ENCODE measurements at places on chromosomes 7 and 10.

GRCh38 chr10:4334871-4335270 is 491.1 kb upstream of the AKR1E2 start:
- DNase-seq = no peak

GRCh38 chr10:122341141-122341810 is 33.2 kb upstream of the PLEKHA1 start:
- DNase-seq = no peak

GRCh38 chr10:78288663-78289062 is 255.0 kb downstream of the RPS24 start:
- no peak for DNase-seq

- no peak for DNase-seq
Observed at GRCh38 chr7:46651561-46652088, 730.6 kb upstream of the IGFBP3 start.

GRCh38 chr10:77162697-77163096 is 474.9 kb downstream of the KCNMA1 start:
- no peak for DNase-seq

- no peak for DNase-seq
Observed at GRCh38 chr7:118082506-118082905, 101.5 kb upstream of the LSM8 start.

- no peak for DNase-seq
Observed at GRCh38 chr10:87000491-87000890, 19.6 kb upstream of the FAM25A start.

DNA sequence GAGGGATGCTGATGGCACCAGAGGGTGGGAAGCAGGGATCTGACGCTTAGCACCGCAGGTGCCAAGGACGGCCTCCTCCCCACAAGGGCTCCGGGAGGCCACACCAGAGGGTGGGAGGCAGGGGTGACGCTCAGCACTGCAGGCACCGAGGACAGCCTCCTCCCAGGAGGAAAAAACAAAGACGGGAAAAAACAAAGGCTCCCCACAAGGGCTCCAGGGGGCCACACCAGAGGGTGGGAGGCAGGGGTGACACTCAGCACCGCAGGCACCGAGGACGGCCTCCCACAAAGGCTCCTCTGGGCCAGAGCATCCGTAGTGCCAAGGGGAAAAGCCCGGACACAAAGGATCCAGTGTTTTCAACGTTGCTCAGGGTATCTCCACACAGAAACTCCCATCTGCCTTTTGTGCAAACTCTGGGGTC is 25.6 kb downstream of the DIP2C start:
- DNase-seq = no peak

GRCh38 chr10:133012573-133013359 is 70.4 kb upstream of the CFAP46 start:
- no peak for DNase-seq

DNA sequence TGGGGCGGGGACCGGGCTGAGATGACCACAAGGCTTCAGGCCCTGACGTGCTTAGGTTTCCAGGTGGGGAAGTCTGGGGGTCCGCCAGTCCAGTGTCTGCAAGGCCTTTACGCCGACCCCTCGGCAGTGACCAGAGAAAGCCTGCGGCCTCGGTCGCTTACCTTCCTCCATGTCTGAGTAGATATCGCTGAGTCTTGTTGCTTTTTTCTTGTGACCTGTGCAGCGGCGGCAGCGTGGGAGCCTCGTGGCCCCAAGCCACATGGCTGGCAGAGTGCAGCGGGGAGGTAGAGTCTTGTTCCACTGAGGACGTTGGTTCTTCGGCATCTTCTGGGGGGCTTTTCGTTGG is 329 bp downstream of the NOLC1 start:
- DNase-seq = peak; percentile 69

DNA sequence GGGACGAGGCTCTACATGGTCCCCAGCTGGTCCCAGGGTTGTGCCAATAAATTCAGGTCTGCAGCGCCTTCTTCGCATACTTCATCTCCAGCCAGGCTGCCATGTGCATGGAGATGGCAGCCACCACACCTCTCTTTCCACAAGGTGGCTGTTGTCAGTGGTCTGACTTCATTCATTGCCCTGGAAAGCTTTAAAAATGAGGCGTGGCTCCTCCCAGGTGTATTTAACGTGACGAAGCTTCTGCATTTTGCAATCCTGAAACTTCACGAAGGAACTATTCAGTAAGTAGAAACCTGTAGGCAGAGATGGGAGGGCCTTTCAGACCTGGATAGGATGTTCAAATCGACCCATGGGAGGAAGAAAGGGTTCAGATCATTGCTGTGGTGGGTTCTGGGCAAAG is 53.7 kb downstream of the PFKFB3 start:
- DNase-seq = no peak

DNA sequence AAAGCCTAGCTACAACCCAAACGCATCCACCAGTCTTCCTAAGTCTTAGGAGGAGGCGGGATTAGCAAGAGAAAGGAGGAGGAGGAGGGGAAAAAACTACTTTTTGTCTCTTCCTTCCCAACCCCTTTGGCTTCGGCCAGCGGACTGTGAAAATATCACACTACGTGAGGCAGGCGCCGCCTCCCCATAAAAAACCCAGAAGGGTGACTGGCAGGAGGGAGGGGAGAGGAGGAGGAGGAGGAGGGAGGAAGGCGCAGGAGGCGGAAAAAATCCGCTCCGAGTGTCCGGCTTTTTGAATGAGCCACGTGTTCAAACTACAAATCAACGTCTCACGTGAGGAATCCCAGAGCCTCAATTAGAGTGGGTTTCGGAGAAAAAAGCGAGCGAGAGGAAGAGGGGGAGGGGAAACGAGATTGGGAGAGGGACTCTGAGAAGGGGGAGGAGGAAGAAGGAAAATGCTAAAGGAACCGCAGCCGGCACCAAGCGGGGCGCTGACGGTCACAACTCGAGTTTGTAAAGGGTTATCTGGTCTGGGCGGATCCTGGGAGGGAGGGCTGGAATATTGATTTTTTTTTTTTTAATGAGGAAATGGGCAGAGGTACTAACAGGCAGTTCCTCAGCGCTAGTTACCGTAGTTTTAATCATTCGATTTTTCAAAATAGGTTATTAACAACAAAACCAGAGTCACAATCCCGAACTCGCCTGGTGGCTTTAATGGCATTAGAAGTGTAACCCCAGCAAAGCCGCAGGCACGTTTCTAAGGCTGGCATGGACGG is at the start of gene IGF2BP3:
IGF2BP3 (minus strand) TSS at position 162 of the 776 bp plus-strand sequence. CDS start 381 bp downstream, outside the sequence.
- peak; percentile 53 for DNase-seq

GRCh38 chr10:14570800-14571199 is 203.9 kb downstream of the FAM107B start:
- DNase-seq = no peak

DNA sequence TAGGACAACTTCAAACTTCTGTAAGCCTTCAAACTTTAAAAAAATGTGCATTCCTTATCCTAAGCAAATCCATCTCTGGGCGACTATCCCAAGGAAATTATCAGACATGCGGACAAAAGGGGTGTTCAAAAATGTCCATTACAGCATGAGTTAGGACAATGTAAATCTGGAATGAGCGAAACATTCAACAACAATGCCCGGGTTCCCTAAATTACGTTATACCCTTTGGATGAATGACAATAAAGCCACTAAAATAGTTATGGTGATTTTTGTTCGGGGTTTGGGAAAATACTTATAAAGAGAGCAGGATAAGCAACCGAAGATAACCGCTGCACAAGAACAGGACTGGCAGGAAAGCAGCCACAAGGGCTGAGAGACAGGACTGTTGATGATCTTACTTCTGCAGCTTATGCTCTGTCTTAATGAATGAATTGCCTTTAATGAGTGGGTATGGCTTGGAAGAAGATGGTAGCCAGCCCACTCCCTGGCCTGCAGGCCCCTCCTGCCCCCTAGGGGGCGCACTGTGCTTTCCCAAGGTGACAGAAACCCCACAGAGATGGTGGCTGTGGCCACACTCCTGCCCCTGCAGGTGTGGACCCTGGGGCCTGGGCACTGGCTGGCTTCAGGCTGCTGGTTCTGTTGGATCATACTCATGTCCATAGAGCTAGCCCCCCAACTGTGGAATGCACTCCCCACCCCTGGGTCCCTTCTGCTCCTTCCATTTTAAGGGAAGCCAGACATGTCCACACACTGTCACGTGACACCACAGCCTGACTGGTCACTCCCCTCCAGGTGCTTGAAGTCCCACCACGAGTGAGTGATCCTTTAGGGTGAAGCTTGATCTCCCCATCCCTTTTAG is 45.0 kb downstream of the ZCCHC24 start:
- DNase-seq = peak; percentile 74

DNA sequence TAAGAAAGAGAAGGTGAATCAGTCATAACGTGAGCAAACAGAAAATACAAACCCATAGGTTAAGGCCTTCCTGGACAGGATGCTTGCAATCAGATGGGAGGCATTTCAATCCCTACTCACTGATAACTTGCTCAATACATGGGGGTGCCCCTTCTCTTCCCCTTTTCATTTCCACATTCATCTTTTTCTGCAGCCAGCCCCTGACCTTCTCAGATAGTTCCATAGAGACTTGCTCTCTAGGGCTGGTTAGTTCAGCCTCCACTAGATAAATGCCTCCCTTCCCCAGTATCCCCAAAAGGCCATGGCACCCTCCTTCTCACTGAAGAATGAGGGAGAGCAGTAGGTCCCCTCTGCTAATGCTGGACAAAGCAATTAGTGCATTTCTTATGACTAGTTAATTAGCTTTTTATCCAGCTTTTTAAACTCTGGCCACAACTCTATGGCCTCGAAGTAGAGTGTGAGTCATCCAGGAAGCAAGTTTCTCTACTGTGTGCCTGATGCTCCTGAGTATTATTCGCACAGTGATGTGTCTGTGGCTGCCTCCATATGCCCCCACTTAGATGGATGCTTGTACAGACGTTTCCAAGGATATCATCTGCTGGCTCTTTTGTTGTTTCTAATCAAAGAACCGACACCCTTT is 12.7 kb downstream of the CHN2 start:
- no peak for DNase-seq

- DNase-seq = no peak
Observed at GRCh38 chr10:26839966-26840627, 20.7 kb downstream of the ABI1 start.

DNA sequence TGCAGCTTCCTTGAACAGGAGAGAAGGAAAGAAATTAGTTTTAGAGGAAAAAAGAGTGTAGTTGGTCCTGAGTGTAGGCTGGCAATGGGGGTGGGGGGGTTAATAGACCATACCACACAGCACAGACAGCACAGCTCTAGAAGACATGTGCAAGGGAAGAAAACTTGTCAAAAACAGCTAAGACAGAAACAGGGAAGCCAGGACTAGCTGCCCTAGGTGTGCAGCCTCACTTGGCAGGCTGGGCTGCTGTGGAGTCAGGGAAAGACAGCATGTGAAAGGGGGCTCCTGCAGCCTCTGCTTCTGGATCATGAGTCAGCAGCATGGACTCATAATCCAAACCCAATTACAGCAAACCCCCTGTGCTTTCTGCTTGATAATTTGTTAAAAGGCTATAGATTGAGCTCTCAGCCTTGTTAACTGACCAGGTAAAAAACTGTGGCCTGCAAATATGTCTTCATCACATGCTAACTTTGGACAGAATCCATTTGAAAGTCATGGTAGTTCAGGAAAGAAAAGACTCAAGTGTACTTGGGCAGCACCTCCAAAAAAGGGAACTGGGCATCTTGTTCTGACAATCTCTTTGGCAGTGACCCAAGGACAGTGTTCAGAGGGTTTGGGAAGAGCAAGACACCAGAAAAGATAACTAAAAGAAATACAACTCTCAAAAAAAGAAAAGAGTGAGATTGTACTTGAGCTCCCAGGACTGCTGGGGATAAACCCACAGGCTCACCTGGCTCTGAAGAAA is 142.2 kb upstream of the VWC2 start:
- DNase-seq = no peak

DNA sequence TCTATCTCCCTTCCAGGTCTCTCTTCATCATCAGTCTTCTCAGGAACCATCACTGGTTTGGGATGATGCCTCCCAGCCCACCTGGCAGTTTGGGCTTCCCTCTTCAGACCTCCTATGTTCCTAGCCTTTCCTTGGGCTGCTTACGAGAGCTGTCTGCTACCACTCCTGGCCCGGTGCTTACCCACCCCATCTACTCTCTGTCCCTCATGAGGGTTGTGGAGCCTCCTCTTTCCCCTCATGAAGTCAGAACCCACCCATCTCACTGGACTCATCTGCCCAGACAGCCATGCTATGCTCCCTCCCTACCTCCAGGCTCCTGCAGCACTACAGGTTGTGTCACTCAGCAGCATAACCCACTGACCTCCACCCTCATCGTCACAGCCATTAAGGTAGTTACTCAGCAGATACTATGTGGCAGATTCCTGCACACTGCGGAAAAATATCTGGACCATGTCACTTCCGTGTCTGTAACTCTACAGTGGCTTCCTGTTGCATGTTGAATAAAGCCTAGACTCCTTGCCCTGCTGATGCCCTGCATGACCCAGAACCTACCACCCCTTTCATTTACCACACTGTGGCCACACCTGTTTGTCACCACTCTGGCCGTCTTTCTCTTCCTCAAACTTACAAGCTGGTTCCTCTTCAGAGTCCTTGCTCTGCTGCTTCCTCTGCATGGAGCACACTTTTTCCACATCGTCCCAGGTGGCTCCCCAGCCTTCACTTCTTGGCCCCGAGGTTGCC is 2.0 kb downstream of the DBNL start:
- no peak for DNase-seq

DNA sequence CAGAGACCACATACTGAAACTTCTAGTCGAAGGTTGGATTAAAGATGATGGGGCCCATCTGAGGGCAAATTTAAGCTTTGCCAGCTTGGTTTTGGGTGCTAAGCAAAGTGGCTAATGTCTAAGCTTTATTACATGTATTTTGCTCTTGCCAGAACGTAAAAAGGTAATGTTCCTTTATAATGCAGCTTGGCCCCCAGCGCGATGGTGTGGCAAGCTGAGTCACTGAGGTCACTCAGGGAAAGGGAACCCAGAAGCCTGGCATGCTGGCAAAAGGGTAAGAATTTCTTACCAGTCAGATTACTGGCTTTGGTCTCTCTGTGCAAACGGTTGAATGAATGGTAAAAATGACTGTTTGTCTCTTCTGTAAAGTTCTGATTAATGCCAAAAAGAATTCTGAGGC is 158.3 kb upstream of the KCND2 start:
- DNase-seq = no peak

GRCh38 chr7:14717816-14718215 is 184.7 kb downstream of the DGKB start:
- DNase-seq = no peak

DNA sequence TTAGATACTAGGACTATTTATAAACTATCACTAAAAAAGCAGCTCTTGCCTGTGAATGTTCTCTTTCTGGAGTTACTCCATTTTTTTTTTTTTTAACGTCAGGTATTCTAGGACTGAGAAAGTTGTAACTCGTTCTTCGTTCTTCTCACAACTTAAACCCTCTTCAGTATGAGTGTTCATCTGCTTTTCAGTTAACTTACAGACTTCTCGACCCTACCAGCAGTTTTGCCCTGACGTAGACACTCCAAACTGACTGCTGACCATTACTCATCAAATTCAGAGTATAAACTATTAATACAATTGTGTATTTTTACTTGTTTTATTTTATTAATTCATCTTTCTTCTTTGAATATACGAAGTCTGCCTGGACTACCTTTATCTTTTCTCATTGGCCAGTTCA is 353.1 kb downstream of the GPR37 start:
- DNase-seq = no peak

DNA sequence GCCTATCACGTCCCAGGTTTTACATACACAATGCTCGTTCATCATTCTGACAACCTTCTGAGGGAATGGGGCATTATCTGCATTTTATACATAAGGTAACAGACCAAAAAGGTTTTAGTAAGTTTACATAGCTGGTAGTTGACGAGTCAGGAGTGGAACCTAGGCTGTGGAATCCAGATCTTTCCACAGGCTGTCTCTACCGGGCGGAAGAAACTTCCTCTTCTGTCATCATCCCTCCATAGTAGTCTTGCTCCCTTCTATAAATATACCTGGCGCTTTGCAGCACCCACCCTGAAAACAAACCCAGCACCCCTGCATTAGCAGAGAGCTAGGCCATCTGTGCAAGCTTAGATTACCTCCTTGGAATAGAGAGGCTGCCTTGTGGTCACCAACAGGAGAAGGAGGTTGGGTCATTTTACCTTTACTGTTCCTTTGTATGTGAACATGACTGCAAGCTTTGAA is 1.3 kb downstream of the TSPAN13 start:
- DNase-seq = no peak

Data from stimulated activated CD4-positive, alpha-beta T cell treated with anti-CD3 and anti-CD28 coated beads, Interleukin-2, amount 100 ng/mL, for 24 hours (primary cell).